Muscle of back (tissue), 13 donors: ENCODE measurements at places on chromosomes 16 and 17. TPM values are rescaled to one million over a fixed set of nuclear protein-coding genes. Genes with fewer than 3 reads are reported as not detected.

The FBXW10 gene
- polyA plus RNA-seq, result 0.08 TPM

The VPS4A gene
- polyA plus RNA-seq, result 36.3 TPM

The TNFRSF17 gene
- polyA plus RNA-seq, result 0.23 TPM

The CCL15 gene
- not detected for polyA plus RNA-seq

The PABPN1L gene
- not detected for polyA plus RNA-seq

The JMJD8 gene
- polyA plus RNA-seq, result 31.9 TPM

The SDF2 gene
- polyA plus RNA-seq, result 48.4 TPM

The SEPTIN1 gene
- 1.8 TPM for polyA plus RNA-seq

The CCL14 gene
- polyA plus RNA-seq, result 36.2 TPM

The KRTAP4-5 gene
- polyA plus RNA-seq, result not detected

The MT4 gene
- not detected for polyA plus RNA-seq

The INO80E gene
- 33.5 TPM for polyA plus RNA-seq

The TVP23A gene
- 2.3 TPM for polyA plus RNA-seq

The KIF2B gene
- not detected for polyA plus RNA-seq

The DHRS7C gene
- polyA plus RNA-seq, result 89.3 TPM

The ACSM2A gene
- 0.26 TPM for polyA plus RNA-seq

The RCVRN gene
- polyA plus RNA-seq, result 0.68 TPM

The GCGR gene
- not detected for polyA plus RNA-seq

The FN3K gene
- 16.5 TPM for polyA plus RNA-seq

The EPN2 gene
- 23.0 TPM for polyA plus RNA-seq

The MYO1C gene
- polyA plus RNA-seq, result 80.1 TPM

The ALOX15 gene
- polyA plus RNA-seq, result 0.61 TPM

The CORO6 gene
- polyA plus RNA-seq, result 70.3 TPM

The OR1A1 gene
- polyA plus RNA-seq, result not detected

The SDR42E1 gene
- polyA plus RNA-seq, result 0.25 TPM

The MYL4 gene
- polyA plus RNA-seq, result 1,607 TPM

The TNFSF13 gene
- 6.0 TPM for polyA plus RNA-seq

The CDC42EP4 gene
- 34.1 TPM for polyA plus RNA-seq

The TLCD2 gene
- polyA plus RNA-seq, result 4.9 TPM

The GLIS2 gene
- polyA plus RNA-seq, result 23.2 TPM

The SLC5A2 gene
- polyA plus RNA-seq, result 10.4 TPM

The JUP gene
- 35.8 TPM for polyA plus RNA-seq

The NAGS gene
- 0.34 TPM for polyA plus RNA-seq

The CNTD1 gene
- 0.64 TPM for polyA plus RNA-seq

The ITGB4 gene
- polyA plus RNA-seq, result 5.6 TPM

The PPP1R27 gene
- polyA plus RNA-seq, result 38.4 TPM

The NXPH3 gene
- 1.7 TPM for polyA plus RNA-seq

The CCL8 gene
- polyA plus RNA-seq, result 0.63 TPM

The ARHGDIG gene
- polyA plus RNA-seq, result 0.44 TPM

The CACNG5 gene
- not detected for polyA plus RNA-seq

The KRT33B gene
- 0.16 TPM for polyA plus RNA-seq

The MYH1 gene
- 40.2 TPM for polyA plus RNA-seq

The TMIGD1 gene
- polyA plus RNA-seq, result not detected

The ICAM2 gene
- 28.9 TPM for polyA plus RNA-seq

The NPTX1 gene
- polyA plus RNA-seq, result 0.20 TPM

The PRAC2 gene
- polyA plus RNA-seq, result not detected

The KRTAP4-1 gene
- not detected for polyA plus RNA-seq

The KCNH4 gene
- polyA plus RNA-seq, result not detected

The OR1F1 gene
- not detected for polyA plus RNA-seq

The FCSK gene
- polyA plus RNA-seq, result 5.7 TPM

The MXRA7 gene
- polyA plus RNA-seq, result 156 TPM

The NEUROD2 gene
- not detected for polyA plus RNA-seq

The GP2 gene
- polyA plus RNA-seq, result not detected

The HCRT gene
- polyA plus RNA-seq, result not detected

The TBC1D3 gene
- not detected for polyA plus RNA-seq

The OSGIN1 gene
- 0.46 TPM for polyA plus RNA-seq
